ENCODE measurements at places on chromosomes 2 and 18. TPM values are rescaled to one million over a fixed set of nuclear protein-coding genes. Genes with fewer than 3 reads are reported as not detected.

CCDC85A gene
- total RNA-seq = not detected

BCL11A gene
- total RNA-seq = 14.9 TPM

MFSD2B gene
- not detected for total RNA-seq

SCYGR5 gene
- not detected for total RNA-seq

Data from nasal cavity respiratory epithelium epithelial cell of viscerocranial mucosa (primary cell).